Left renal pelvis (tissue), 4 donors: ENCODE measurements at places on chromosomes 7 and 10.

GRCh38 chr7:155358948-155359712 lies 61.5 kb downstream of the INSIG1 start:
- no peak for DNase-seq

- DNase-seq = no peak
Measured at GRCh38 chr10:118096022-118096421, 49.3 kb upstream of the RAB11FIP2 start.

DNA sequence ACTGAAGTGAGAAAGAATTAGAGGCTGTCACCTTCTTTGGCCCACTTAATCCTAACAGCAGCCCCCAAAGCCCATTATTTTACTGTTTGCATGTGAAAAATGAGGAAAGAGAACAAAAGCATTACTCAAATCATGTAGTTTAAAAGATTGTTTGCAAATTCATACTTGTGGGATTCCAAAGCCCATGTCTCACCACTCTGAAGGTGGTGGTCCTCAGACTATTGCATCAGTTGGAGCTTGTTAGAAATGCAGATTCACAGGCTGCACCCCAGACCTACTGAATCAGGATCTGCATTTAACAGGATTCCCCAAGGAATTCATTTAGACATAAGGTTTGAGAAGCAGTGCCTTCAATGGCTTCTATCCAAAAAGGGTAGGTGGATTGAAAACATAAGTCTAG lies 93.7 kb upstream of the PDE1C start:
- DNase-seq = no peak

GRCh38 chr7:81244224-81244623 lies 325.4 kb upstream of the SEMA3C start:
- no peak for DNase-seq

DNA sequence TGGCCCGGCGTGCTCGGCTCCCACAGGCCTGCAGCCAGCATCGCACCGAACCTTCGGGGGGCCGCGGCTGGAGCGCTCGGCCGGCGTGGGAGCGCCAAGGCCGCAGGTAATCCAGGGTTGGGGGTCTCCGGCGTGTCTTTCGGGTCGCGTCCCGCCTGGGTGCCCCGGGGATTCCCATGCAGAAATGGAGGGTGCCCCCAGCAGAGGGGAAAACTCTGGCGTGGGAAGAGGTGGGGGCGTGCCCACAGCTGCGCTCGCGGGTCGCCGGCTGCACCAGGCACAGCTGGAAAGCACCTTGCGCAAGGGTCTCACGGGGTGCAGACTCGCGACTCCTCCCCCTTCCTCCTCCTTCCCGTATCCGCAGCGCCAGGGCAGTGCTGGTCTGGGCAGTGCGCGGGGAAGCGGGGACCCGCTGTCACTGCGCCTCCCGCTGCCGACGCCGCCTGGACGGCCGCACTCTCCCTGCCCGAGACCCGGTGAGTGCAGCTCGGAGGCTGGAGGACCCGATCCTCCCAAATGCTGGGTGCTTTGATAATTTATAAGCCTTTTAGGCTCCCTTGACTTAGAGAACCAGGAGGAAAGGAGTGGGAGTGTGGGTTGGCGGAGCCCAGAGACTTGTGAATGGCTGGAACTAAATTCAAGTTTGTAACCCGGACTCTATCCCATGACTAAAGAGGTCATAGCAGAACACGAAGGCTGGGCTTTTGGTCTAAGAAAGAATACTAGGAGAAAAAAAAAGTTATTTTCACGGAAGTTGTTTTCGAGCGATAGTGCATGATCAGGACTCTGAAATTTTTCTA lies 489 bp downstream of the MAP3K8 start:
- DNase-seq = peak; percentile 55

- DNase-seq = no peak
Measured at GRCh38 chr7:14924398-14924797, 21.8 kb upstream of the DGKB start.

DNA sequence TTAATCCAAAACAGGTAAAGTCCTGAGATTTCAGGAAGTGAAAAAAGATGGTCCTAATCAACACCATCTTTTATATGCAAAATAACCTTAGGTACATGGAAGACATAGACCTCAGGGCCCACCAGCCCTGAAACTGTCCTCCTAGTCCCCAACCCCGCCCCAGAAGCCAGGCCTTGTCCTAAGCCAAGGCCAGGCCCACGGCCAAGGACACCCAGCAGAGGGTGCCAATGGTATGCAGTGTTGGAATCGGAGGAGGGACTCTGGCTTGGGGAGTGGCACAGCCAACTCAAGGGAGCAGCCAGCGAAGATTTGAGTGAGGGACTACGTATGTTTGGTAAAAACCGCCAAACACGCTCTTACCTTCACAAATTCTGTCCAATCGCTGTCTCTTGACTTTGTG lies 96.7 kb downstream of the ZRANB1 start:
- DNase-seq = no peak

- DNase-seq = no peak
Measured at GRCh38 chr7:29343399-29343798, 148.8 kb downstream of the CHN2 start.

- no peak for DNase-seq
Measured at GRCh38 chr10:70145166-70145665, 1.3 kb downstream of the TYSND1 start.
